Esophagus (tissue), 2 donors: ENCODE measurements at places on chromosomes 4 and X. TPM values are rescaled to one million over a fixed set of nuclear protein-coding genes. Genes with fewer than 3 reads are reported as not detected.

The SLC38A5 gene
- polyA plus RNA-seq, result 16.3 TPM

The CDKL5 gene
- polyA plus RNA-seq, result 1.6 TPM

The GABRG1 gene
- 0.01 TPM for polyA plus RNA-seq

The EFNB1 gene
- polyA plus RNA-seq, result 22.2 TPM

The SPANXD gene
- not detected for polyA plus RNA-seq

The CCNQ gene
- 24.7 TPM for polyA plus RNA-seq

The NSUN7 gene
- 1.8 TPM for polyA plus RNA-seq

The JCHAIN gene
- polyA plus RNA-seq, result 5.4 TPM

The MEPE gene
- not detected for polyA plus RNA-seq

The FRG1 gene
- polyA plus RNA-seq, result 28.0 TPM

The ADGRG4 gene
- under 0.01 TPM for polyA plus RNA-seq

The TMPRSS11D gene
- 99.0 TPM for polyA plus RNA-seq

The KIF4A gene
- 3.5 TPM for polyA plus RNA-seq

The PCDH10 gene
- 0.04 TPM for polyA plus RNA-seq

The MSMO1 gene
- polyA plus RNA-seq, result 109 TPM

The PF4V1 gene
- not detected for polyA plus RNA-seq

The BEX1 gene
- polyA plus RNA-seq, result 0.35 TPM
